ENCODE measurements at places on chromosomes 11 and 22. TPM values are rescaled to one million over a fixed set of nuclear protein-coding genes. Genes with fewer than 3 reads are reported as not detected.
A peak's percentile ranks its signal among the peaks of the same experiment; 100 is the strongest.

DNA sequence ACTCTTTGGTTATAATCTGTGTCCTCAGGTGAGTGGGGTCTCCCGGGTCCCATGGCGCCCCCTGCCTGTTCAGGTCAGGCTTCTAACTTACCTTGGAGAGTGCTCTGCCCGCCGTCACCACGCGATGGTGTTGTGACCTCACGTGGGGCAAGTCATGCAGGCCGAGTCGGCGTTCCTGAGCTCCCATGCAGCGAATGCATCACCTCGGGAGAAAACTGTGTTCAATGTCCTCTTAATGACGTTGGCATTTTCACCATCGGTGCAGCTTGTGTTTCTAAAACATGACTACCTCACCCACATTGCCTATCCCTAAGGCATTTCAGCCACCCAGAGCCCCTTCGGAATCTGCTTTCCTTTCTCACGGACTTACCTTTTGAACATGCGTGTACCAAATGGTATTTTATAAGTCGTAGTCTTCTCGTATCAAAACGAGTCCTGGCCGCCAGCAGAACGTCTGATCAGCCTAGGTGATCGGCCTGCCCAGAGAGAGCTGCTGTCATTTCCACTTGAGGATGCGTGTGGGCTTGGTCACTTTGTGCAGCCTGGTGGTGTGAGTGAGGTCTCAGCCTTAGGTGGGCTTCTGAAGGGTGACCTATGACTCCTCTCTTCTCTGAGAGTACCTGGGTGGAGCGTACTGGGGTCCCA lies 64.8 kb downstream of the TBC1D22A start:
- no peak for DNase-seq

GRCh38 chr11:61270354-61271076 lies 24.6 kb downstream of the VWCE start:
- DNase-seq = peak; percentile 24

DNA sequence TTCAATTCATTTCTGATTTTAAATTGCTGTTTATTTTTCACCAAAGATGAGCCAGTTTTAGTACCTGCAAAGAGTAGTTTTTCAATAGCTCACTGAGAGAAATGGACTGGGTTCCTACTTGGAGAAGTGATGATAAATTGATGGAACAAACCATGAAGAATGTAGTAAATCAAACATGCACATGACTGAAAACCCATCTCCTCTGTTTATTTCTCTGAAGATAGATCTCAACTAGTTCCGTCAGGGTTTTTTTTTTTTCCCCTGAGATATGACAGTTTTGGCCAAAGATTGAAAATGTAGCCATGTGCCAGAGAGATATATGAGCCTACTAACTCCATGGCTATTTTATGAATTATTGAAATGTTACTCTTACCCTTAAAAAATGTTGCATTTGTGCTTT lies 239.6 kb downstream of the DDX10 start:
- no peak for DNase-seq

DNA sequence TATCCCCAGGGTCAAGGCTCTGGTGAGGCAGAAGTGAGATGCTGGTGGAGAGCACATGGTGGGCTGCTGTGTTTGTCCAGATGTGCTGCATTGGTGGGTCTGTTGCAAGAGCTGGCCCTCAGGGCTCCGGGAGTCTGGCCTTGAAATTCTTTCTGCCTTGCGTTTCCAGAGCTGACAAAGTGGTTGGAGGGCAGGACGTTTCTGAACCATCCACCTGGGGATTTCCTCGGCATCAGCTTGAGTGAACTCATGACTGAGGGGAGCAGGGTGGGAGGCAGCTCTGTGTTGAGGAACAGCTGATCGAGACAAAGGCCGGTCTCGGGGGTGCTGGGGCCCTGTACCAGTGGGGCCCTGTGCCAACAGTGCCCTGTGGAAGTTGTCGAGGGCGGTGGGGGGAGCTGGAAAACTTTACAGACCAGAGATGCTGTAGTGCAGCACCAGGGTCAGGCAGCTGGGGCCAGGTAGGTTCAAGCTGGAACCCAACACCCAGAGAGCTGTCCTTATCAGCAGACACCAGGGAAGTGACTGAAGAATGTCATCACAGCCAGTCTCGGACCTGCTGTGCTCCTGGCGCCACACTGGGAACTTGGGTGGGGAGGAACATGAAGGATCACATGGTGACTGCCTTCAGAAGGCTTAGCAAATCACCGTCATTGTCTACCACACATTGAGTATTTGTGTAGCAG lies 4.9 kb downstream of the TSKU start:
- no peak for DNase-seq

DNA sequence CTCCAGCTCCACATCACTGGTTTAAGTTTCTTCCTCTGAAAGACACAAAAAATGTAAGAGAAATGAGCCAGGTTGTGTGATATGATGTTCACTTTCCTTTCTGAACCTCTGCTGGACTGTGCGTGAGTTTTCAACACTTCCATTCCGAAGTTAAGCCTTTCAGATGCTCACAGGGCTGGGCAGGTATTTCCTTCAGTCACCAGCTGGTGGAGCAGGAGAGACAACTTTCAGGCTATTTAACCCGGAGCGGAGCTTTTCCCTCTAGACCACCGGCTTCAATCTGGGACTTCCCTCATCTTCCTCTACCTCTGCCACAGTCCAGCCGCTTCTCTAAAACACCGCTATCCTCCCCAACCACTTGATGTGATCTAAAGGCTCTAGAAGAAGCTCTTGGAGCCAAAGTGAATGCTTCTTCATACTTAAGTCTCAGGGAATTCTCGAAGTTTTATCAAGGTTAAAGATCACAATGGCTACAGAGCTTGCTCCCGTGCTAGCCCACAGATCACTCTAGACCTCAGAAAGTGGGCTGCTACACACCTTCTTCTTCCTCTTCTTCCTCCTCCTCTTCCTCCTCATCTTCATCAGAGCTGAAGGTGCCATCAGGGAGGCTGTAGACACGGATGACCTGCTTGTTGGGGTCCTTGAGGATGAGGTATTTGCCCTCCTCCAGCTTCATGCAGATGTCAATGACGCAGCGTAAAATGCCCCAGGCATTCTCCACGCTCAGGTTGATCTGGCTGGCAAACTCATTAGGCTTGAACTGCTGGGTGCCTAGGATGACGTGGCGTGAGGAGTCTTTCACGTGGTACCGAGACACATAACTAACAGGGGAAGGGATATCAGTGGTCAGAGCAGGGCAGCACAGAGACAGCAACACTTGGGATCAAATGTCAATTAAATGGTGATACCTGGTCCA lies 4.4 kb upstream of the FOXRED2 start:
- DNase-seq = peak; percentile 23

GRCh38 chr11:112649856-112650255 lies 311.4 kb upstream of the NCAM1 start:
- DNase-seq = no peak

DNA sequence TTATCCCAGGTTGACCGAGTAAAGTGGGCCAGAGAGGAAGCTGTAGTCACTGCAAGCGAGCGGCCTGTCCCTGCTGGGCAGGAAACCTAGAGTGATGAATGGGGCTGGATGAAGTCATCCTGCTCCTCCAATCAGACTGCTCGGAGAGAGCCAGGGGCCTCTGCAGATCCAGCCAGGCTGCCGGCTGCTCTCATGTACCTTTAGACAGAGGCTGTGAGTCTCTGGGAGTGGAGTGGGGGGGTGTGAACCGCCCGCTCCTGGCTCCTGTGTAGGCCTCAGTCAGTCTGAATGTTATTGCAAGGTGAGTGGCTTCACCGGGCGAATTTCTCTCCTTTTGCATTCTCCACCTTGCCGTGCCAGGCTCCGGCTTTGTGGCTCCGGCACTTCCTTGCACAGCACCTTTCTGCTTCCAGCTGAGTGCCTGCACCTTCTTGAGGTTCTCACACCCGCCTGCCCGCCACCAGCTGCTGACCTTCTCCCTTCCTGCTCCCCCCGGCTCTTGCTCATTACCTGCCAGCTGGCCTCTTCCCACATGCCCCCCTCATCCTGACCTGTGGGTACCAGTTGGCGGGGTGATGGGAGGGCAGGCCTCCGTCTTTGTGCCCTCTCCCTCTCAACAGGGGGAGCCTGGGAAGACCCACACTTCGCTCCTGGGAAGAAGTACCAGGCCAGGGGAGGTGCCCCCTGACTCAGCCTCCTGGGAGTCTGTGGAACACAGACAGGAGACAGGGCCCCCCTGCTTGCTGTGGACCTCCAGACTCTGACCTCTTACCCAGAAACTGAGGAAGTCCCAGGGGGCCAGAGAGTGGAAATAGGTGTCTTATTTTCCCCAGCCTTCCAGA lies 79.9 kb downstream of the GRAMD1B start:
- DNase-seq = peak; percentile 85

- no peak for DNase-seq
Observed at GRCh38 chr11:117823294-117823945, 1.1 kb downstream of the FXYD2 start.

DNA sequence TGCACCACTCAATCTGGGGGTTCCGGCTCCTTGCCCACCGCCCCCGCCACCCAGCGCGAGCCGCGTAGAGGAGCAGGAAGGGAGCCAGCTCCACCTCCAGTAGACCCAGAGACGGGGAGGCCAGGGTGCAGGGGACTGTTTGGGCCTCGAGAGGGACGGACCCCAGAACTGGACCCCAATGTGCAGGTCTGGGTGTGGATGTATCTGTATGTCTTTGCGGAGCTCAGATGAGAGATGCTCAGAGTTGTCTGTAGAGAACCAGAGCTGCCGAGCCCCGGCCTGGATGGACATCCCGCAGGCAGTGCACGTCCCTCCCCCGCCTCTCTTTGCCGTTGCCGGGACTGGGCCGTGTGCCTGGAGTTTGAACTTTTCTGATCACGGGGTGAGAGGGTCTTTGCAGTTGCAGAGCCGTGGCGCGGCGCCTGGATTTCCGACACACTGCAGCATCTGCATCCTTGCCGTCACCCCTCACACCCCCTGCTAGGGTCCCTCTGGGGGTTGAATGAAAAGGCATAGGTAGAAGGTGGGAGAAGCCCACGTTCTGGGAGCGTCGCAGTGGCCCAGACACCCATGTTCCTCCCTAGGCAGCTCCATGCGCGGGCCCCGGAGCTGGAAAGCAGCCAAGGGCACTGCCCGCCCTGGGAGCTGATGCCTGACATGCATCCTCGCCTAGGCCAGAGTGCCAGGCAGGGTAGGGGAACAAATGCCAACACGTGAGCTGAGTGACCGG lies 105.2 kb downstream of the KCNQ1 start:
- DNase-seq = no peak

- DNase-seq = peak; percentile 86
Observed at GRCh38 chr11:115321605-115322289, 182.5 kb downstream of the CADM1 start.

DNA sequence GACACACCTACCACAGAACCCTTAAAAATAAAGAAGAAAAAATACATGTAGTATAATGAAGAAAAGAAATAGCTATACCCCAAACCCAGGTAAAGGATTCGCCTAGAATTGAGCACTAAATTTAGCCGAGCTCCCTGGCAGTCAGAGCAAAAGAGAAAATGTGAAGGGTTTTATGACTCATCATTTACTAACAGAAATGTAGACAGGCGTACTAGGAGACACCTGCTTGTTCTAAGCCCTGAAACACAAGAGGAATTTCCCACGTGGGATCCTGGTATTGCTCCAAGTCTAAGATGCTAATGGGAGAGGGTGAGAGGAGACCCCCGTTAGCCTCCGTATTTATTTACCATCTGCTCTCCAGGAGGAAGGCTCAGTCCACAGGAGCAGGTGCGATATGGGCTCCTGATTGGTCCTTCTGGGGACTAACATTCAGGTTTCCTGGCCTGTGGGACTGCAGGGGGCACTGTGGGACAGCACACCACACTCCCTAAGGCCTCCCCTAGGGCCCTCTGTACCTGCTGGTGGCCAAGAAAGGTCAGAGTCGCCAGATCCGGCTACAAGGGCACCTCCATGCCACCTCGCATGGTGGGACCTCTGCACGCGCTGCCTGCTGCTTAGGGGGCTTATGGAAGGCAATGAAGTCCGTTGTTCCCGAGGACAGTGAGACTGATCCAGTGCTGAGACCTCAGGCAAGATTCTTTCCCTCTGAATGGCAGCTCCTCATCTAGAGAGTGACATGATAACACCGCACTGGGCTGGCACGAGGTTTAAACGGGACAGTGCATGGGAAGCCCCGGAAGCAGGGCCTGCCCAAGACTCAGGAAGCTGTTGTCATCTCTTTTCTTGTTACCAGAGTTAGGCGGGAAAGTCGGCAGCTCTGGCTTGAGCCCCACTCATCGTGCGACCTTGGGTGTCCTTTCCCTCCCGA lies 25.8 kb downstream of the KCNC1 start:
- DNase-seq = peak; percentile 12

GRCh38 chr11:33859306-33859705 lies 32.6 kb downstream of the LMO2 start:
- DNase-seq = no peak

DNA sequence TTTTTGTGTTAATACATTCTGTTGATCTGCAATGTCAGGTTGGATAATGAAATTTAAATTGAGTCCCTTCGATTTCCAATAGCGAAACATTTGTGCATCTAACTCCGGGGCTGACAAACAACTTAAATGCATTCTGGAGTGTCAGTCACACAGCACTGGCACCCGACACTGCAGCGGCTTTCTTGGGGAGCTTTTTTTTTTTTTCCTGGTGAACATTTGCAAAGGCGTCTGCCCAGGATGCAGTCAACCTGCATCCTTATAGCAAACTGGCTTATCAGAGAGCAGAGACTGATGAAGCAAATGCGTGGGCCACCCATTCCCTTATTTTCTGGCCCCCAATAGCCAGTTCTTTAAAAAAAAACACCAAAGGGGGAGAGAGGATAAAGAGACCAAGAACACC lies 1167.7 kb downstream of the LRRC4C start:
- no peak for DNase-seq

- no peak for DNase-seq
Observed at GRCh38 chr11:82899186-82899820, 927 bp downstream of the PRCP start.

DNA sequence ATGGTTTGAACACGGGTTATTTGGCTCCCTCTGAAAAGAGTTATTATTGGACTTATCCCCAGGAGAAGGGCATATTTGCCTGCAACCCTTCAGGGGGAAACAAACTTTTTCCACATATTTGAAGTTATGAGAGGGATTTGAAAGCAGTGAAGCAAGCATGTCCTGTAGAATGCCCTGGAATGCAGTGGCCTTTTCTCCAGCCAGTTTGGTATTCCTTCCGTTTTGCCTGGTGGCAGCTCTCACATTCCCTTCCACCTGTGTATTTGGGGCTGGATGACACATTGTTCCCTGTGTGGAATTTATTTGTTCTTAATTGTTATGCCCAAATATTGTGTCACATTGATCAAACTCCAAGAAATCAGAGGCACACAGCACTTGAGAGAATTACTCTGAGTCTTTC lies 59.0 kb downstream of the OSBP2 start:
- DNase-seq = no peak

Gene UCP3
- total RNA-seq = 2.0 TPM

Gene NTM
- total RNA-seq = 108 TPM

Gene EEF1G
- total RNA-seq = 1,298 TPM

Gene FXYD2
- total RNA-seq = not detected

Gene OR2AG1
- not detected for total RNA-seq

Gene PRDM11
- total RNA-seq = 9.1 TPM

Gene PDE2A
- total RNA-seq = 0.75 TPM
